ENCODE measurements at places on chromosomes 3 and 15.

GRCh38 chr15:51049081-51049480, 45.6 kb downstream of the TNFAIP8L3 start:
- DNase-seq = no peak

DNA sequence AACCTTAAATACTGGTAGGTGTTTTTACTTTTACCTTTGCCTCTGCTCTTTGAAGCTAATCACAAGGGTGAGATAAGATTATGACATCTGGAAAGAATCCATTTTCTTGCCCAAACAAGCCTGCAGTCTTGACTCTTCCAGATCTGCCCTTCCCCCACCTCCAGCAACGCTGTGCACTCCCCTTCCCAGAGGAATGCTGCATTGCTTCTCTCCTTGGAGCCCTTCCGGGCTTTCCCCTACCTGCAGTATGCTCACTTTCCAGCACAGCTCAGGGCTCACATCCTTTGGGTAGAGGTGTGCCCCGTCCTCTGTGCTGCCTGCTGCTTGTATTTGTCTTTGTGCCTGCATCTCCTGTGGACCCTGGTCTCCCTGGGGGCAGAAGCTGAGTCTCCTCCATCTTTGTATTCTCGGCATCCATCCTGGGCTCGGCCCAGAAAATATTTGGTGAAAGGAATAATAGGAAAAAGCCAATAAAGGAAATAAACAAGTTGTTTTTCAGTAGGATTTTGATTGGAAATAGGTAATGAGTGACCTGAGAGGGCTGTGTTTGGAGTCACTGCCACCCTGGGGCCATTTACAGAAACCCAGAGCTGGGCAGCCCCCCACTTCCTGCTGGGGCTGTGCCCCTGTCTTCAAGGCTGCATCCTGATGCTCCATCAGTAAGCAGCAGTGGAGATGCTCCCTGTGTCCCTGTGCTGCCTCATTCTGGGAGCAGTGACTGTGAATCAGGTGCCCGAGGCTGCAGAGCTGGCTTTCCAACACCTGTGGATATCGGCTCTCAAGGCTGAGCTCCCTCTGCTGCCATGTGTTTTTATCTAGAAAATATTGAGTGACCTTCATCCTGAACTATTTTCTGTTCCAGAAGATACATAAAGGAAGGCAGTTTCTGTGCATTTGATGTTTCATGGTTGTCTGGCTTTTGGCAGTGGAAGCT, 117.5 kb downstream of the EEFSEC start:
- no peak for DNase-seq

DNA sequence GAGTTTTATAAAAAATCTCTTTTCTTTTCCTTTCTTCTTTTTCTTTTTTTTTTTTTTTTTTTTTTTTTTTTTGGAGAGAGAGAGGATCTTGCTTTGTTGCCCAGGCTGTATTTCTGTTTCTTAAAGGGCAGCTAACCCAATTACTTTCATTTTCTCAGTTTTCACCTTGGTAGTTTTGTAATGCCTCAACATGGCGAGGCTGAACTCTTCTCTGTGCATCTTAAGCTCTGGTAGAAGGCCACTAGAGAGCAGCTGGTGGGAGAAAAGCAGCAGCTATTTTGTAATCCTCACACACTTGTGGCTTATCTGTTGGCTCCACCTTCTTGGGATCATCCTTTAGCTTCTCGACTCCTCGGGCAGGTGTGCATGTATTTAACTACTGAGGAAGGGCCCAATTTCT, 152.2 kb upstream of the MEIS2 start:
- DNase-seq = no peak

GRCh38 chr3:11514191-11514821, 129.4 kb downstream of the VGLL4 start:
- DNase-seq = no peak

GRCh38 chr15:99328106-99329072, 77.1 kb downstream of the LRRC28 start:
- no peak for DNase-seq

- DNase-seq = no peak
Observed at GRCh38 chr3:32257641-32258438, 19.4 kb downstream of the CMTM8 start.

GRCh38 chr3:115164374-115165221, 17.5 kb upstream of the ZBTB20 start:
- DNase-seq = no peak

DNA sequence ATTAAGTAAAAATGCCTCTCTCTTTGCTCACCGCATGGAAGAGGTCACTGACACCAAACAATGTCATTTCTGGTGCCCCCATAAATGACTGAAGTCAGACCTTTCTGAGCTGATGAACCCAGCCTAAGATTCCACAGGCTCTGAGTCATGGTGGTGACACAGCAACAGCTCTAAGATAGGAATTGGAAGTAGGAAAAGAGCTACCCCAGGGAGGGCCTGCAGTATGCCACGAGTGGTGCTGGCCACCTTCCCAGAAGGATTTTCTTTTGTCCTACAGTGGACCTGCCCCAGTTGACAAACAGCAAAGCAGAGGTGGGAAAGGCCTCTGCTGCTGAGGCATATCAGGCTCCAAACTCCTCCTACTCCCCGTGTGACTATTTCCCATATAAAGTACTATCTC, 208.1 kb downstream of the MINAR1 start:
- DNase-seq = no peak

DNA sequence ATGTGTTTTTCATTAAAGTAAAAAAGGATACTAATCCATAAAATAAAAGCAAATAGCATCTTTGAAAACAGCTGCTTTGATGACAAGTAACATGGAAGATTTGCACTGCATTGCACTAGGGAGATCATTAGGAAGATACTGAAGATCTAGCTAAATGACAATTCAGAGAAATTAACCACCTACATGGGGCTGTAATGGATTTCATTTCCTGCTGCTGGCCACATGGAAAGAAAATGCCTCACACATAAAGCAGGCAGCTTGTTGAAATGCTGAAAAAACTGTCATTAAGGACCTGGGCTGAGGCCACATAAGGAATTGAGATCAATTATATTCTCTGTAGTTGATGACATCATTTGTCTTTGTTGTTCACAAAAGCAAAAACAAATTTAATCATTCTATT, 94.1 kb downstream of the PYDC2 start:
- no peak for DNase-seq

- no peak for DNase-seq
Observed at GRCh38 chr3:151075869-151076562, 9.4 kb upstream of the MED12L start.

- no peak for DNase-seq
Observed at GRCh38 chr15:64931381-64931780, 19.7 kb downstream of the ANKDD1A start.
